ENCODE measurements at places on chromosomes 6 and 20.

- no peak for DNase-seq
These were observed 203.2 kb downstream of the ISM1 start for GRCh38 chr20:13424174-13424833.

GRCh38 chr6:43924222-43924702, 154.3 kb downstream of the VEGFA start:
- no peak for DNase-seq

DNA sequence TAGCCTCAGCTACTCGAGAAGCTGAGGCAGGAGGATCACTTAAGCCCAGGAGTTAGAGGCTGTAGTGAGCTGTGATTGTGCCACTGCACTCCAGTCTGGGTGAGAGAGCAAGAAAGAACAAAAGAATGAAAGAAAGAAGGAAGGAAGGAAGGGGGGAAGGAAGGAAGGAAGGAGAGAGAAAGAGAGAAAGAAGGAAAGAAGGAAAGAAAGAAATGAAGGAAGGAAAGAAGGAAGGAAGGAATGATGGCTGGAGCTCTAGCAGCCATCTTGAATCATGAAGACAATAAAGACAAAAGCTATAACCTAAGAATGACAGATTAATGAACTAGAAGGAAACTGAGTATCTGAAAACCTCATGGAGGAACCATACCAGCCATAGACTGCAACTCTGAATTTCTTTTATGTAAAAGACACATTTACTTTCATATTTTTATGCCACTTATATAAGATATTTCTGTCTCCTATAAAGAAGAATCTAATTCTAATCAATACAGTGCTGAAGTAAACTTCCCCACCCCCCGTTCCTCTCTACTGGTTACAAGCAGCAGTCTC, 522.3 kb upstream of the JARID2 start:
- DNase-seq, result no peak

- no peak for DNase-seq
These were observed 14.2 kb upstream of the FOXQ1 start for GRCh38 chr6:1297746-1298145.
